NCI-H446 treated with DMSO at 0.1 percent for 48 hours (cell line): ENCODE measurements at places on chromosomes 2 and 18.

DNA sequence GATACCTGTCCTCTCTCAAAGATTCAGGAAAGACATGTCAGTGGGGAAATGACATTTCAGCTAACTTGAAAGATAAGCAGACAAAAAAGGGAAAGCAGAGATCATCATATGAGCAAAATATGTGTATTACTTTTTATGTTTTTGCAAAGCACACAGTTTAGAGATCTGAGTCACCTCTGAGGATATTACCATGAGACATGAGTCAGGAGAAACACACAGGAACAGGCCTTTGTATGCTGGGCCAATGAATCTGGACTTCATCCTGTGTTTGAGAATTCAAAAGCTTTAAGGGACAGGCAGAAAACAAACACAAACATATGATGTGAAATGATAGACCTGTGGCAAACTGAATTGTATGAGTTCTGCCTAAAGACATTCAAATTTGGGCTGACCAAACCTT is 306.0 kb upstream of the EPC2 start:
- no peak for DNase-seq

- no peak for DNase-seq
These were observed 180.3 kb upstream of the TCF4 start for GRCh38 chr18:55768255-55768654.

DNA sequence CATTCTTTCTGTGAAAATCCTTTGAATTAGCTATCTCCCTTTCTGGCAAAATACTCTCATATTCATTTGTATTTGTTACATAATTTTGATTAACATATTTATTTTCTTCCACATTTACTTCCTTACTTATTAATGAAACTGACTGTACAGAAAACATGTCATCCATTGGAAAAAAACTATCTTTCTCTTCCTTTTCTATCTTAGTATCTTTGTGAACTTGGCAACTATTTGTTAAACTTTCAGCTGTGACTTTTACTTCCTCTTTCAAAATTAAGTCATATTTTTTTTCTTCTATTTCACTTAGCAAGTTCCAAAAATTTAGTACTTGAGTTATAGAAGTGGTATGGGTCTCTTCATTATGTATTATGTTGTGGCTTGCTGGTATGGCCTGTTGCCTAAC is 2.6 kb downstream of the RAD51AP2 start:
- DNase-seq, result no peak

- no peak for DNase-seq
These were observed 194.6 kb downstream of the GPD2 start for GRCh38 chr2:156630579-156631337.

GRCh38 chr2:23409248-23409647 is 24.3 kb downstream of the KLHL29 start:
- no peak for DNase-seq

DNA sequence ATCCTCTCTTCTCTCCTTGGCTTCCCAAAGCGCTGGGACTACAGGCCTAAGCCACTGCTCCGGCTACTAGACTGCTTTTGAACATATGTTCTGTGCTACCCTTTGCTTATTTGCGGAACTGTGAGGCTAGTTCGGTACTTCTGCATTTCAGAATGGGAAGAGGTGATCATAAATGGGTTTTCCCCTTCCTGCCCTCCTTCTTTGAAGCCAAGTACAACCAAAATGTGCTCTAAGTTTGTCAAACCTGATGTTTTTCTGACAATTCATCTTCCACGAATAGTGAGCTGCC is 1.7 kb upstream of the ESCO1 start:
- no peak for DNase-seq

- DNase-seq, result no peak
These were observed 92.1 kb downstream of the PXDN start for GRCh38 chr2:1652034-1652790.

GRCh38 chr2:230714136-230714480 is 1.5 kb downstream of the CAB39 start:
- no peak for DNase-seq

GRCh38 chr18:13381944-13382365 is 163.4 kb downstream of the LDLRAD4 start:
- DNase-seq, result no peak

GRCh38 chr18:57668021-57668420 is 46.4 kb upstream of the NARS1 start:
- no peak for DNase-seq

GRCh38 chr2:78839259-78839658 is 186.2 kb upstream of the REG3G start:
- DNase-seq, result no peak
